A172 (cell line): ENCODE measurements at places on chromosomes 2 and 18.

GRCh38 chr2:145029873-145030272 lies 510.0 kb upstream of the ZEB2 start:
- DNase-seq = no peak

- no peak for DNase-seq
Measured at GRCh38 chr2:83894976-83895375, 564.1 kb downstream of the SUCLG1 start.

DNA sequence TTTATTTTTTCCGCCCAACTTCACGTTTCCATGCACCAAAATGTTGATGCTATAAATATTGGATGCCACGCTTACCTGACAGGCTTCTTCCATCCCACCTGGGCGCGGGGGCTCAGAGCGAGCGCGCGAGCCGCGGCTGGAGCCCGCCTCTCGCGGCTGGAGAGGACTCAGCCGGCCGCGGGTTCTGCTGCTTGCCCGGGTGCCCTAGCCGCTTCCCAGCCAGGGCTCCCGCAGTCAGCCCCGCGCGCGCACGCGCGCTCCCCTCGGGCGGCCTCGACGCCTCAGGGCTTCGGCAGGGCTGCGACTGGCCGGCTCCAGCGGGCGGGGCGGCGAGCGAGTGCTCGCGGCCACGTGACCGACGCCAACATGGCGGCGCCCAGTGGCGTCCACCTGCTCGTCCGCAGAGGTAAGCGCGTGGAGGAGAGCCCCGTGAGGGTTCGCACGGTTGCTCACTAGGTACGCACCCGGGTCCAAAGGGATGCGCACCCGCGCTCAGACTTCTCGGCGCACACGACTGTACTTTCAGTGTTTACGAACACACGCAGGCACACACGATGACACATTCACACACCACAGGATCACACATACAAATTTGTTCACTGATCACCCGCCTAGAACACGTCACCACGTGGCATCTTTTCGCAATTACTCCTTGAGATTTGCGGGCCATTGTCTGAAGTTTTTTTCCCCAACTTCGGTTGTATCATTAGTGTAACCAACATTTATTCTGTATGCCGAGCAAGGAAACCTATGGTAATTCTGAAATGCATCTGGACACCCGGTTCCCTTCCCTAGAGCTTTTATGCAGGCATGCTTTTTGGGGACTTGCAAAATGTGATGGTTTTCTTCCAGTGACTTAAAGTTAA lies at the start of gene METAP1D:
METAP1D (plus strand) TSS at position 350 of the 866 bp plus-strand sequence; CDS start at position 367, 17 bp downstream.
- peak; percentile 81 for DNase-seq

DNA sequence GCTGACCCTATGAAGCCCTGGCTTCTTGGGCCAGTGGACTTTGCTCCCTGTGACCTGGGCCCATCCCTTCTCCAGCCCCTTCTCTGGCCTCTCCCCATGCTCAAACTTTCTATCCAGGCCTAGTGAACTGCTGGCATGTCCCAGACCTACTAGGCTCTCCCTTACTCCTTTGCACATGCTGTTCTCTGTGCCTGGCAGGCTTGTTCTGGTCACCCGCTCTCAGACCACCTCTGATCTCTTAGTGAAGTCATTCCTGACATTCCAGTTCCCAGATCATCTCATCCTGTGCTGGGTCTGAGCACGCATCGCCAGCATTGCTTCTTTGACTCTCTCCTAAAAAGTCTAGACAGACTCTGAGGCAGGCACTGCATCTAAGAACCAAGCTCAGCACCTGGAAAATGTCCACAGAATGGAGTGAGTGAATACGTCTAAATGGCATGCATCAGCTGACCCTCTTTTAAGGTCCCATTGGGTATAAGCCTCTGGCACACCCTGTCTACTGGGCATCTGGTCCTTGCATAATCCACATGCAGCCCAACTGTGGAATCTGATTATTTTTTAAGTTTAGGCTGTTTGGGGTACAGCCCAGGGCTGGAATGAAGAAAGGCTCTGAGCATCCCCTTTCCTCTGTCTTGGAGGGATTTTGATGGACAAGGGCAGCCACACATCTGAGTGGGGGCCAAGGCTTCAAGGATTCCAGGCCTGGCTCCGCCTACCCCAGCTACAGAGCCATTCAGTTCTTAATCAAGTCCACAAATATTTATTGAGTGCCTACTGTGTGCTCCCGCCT lies 130.6 kb upstream of the HAAO start:
- DNase-seq = peak; percentile 41

DNA sequence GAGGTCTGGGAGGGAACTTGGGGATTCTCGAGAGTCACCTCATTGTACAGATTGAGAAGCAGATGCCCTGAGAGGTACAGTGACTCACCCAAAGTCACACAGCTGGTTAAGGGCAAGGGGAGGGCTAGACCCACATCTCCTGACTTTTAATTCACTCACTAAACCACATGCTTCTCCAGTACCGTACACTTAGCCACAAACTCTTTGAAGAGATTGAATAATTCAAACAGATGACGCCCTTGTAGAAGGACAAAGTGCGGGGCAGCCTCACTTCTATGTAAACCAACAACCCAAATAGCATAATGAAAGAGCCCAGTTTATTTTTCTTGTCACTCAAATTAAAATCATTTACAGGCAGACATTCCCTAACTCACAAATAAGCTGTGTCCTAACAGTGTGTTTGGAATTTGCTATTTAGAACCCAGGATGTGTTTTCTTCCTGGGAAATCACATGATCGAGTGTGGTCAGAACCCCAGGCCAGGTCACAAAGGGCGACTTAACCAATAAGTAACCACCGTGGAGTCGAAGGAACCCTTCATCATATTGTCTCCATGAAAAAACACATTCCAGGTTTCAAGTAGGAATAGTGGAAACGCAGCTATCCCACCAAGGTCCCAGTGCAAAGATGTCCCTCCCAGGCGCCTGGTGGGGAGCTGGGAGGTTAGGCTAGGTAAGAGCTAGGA lies 35.8 kb upstream of the PTPN4 start:
- peak; percentile 35 for DNase-seq

DNA sequence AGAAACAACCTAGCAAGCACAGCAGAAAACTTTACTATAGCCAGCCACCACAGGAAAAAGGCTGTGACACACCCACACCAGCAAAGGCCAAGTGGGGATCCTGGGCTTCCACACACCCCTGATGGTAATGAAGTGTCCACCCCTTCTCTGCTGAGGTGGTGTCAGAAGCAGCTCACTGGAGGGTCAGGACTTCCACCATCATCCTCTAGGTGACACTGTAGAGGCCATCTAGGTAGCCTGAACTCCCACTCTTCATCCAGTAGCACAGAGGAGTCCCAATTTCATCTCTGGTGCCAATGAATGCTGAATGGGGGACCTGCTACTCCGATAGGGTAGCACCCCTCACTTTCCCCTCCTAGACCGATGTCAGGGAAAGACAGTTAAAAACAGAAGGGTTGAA lies 1544.4 kb downstream of the LRP1B start:
- peak; percentile 65 for DNase-seq

DNA sequence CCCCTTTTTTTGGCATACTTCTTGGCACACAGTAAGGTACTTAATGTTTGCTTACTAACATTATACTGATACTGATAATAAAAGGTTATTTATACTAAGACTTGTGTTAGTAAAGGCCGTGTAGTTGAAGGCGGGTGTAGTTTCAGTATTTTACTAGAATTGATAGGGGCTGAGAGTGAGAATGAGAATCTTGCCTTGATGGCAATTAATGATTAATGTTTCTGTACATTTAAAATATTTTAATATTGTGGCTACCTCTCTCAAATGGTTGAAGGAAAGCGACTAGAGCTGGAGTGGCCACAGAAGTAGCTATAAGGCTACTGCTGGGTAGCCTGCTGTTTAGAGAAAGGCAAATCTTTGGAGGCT lies 29.3 kb downstream of the PELI1 start:
- no peak for DNase-seq
